ENCODE measurements at places on chromosomes 16 and 17.

DNA sequence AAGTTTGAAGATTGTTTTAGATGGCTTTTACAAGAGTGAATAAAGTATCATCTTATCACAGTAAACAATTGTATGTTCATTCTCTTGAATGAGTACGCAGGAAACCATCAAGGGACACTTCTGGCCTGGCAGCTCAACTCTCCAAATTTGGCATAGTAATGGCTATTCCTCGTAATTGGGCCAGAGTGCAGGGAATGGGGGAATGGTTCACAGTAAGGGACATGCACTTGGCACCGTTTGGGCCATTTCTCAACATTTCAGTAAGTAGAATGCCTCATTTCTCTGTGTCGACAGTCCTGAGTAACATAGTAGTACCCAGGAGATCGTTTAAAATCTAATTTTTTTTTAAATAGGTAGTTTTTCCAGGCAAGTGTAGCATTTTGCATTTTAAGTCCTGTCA lies 309.6 kb downstream of the KCNJ2 start:
- DNase-seq = no peak

GRCh38 chr17:65365169-65365568 lies 196.3 kb downstream of the AXIN2 start:
- DNase-seq = no peak

DNA sequence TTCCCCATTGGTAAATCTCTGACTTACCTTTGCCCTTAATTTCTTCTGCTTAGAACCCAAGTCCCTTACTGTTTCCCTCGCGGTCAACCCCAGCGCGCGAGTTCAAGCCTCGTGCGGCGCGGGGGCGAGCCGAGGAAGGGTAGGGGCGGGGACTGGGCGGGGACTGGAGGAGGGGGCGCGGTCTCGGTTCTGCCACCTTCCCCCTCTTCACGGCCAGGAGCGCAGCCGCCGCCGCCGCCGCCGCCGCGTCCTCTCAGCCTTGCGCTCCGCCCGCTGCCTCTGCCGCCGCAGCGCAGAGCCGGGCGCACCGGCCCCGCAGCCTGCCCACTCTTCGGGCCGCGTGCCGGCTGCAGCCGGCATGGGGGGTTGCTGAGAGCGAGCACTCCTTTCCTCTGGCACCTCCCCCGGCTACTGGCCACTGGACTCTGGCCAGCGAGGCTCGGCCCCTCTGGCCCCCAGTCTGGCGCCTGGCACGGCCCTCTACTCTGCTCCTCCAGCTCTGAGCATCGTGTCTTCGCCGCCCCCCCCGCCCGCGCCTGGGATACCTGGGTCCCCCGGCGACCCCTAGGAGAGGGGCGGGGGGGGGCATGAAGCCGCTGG lies at the start of gene RAPGEFL1:
TSS of gene RAPGEFL1 (plus strand) at position 196 of the 600 bp plus-strand sequence. CDS start at position 588, 392 bp downstream.
- peak; percentile 79 for DNase-seq

- DNase-seq = no peak
Measured at GRCh38 chr17:8900626-8901585, 33.4 kb upstream of the PIK3R6 start.

DNA sequence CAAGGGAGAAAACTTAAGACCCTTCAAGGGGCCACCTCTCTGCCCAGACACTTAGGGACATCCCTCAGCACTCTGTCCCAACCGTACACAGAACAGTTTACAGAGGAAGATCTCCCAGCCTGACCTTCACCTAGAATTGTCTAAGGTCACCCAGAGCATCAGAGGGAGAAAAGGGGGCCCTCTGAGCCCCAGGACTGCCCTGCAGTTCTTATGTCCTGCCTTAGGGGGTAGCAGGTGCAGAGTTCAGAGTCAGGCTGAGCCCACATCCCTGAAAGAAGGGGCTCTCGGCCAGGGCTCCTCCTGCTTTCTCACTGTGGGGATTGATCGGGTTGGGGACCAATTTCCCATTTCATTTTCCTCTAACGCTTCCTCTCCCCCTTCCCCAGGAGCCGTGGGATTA lies 15.4 kb downstream of the CA4 start:
- DNase-seq = no peak

- no peak for DNase-seq
Measured at GRCh38 chr16:86752582-86753175, 174.3 kb downstream of the FOXL1 start.

- no peak for DNase-seq
Measured at GRCh38 chr17:76232342-76232741, 8.0 kb downstream of the RNF157 start.

DNA sequence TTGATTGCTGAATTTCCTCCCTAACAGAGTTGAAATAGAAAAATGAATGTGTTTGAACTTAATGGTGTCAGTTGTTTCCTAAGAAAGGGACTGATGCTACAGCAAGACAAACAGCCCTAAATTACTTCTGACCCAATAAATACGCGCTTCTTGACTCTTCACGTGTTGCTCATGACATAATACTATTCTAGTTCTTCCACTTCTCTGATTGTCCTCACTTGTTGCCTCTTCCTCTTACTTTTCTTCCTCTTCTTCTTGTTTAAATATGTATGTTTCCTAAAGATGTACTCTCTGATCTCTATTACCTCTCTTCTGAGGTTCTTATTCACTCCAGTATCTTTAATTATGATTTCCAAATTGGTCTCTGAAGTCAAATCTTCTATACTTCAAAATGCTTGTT lies 32.4 kb downstream of the RNF43 start:
- DNase-seq = no peak

DNA sequence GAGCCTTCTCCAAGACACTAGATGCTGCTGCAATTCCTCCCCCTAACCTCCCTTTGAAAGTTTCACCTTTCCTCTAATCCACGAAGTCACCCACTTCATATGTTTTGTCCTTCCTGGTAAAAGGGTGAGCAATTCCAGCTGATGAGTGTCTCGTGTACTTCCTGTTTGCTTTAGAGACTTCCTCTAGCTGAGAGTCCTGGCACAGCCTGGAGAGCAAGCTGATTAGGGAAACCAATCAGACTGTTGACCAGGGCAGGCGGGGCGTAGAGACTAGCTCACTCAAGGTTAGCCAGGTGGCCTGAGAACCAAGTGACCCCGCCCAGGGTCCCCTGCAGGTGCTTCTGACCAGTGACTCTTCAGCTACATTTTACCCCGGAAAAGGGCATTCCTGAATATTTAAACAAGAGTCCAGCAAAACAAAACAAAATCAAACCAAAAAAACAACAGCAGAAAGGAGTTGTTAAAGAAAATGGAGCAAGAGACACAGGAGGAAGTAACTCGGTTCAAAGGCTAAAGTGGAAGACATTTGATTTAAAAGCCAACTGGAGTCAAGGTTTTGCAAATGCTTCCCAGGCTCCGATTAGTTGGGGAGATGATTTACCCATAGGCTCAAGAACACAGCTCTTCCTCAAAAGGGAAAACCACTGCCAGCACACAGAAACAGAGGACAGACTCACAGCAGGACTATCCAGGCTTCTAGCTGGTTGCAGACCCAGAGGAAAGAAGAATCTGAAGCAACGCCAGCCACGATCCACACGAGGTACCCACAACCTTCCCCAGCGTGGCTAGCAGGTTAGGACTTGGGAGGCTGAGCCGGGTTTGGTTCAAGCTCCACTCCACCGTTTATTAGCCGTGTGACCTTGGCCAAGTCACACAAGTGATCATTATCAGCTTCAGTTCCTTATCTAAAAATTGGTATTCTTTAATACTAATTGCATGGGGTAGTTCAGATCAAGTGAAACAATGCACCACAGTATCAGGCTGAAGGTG lies 13.4 kb downstream of the HSPB9 start:
- no peak for DNase-seq

DNA sequence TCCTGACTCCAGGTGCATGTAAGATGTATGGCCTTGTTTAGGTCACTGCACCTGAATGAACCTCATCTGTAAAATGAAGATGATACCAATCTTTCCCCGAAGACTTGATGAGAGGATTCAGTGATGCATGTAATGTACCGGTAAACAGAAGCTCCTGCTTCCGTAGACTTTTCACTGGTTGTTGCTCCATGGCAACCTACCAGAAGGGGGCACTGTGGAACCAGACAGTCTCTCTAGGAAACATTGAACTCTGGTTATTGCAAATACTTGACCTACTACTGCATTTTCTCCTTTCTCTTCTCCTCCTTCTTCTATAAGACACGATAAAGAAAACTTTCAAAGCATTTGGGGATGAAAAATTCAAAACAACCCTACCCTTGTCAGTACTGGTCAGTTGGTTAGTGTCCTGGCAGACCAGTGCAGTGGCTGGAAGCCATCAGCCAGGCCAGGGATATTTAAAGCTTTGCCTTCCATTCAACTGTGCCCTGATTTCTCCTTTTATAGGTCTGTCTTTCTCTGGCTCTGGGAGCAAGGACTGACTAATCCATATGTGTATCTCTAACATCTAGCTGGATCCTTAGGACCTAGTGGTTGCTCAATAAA lies 667.4 kb upstream of the SALL1 start:
- no peak for DNase-seq

GRCh38 chr17:59649886-59650285 lies 30.2 kb downstream of the CLTC start:
- DNase-seq = no peak

DNA sequence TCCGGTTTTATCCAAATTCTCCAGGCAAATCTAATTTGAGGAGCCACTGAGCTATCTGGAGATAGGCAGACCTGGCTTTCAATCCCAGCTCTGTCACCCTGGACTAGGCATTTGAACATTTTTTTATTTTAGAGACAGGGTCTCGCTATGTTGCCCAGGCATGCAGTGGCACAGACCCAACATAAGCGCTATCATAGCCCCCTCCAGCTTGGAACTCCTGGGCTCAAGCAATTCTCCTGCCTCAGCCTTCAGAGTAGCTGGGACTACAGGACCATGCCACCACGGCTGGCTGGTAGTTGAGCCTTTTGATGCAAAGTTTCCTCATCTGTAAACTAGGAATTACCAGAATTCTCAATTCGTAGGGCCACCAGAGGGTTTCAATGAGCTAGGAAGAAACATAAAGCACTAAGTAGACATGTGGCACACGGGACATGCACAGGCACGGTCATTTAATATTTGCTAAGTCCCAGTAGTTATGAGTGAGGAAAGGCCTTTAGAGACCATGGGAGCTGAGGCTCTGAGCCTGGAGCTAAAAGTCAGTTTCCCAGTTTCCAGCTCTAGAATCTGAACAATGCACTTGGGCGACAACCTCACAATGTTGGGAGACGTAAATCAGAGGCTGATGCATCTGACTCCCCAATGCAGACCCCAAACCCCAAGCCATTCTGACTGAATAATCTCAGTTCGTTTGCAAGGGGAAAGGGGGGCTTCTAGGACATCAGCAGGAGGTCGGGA lies 1.1 kb downstream of the ELOB start:
- no peak for DNase-seq

GRCh38 chr16:4082474-4083044 lies 33.7 kb downstream of the ADCY9 start:
- DNase-seq = no peak

DNA sequence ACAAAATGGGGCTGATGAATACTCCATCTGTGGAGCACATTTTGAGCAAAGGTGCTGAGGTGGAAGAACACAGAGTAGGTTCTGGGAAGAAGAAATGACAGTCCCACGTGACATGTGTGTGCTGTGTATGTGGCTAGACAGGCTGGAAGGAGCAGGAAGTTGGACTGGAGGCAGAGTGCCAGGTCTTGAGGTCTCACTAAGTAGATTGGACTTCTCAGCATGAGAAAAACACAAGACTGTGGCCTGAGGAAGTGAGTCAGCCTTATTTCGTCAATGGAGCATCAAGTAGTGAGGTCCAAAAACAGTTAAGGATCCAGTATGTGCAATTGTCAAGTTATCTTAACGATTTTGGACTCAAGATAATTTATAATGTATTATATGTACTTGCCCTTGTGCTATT lies 736.5 kb downstream of the KCNJ2 start:
- no peak for DNase-seq

GRCh38 chr17:78414178-78415162 lies 36.0 kb downstream of the PGS1 start:
- DNase-seq = peak; percentile 49

- no peak for DNase-seq
Measured at GRCh38 chr17:44037471-44037870, 22.7 kb upstream of the TMEM101 start.

- DNase-seq = no peak
Measured at GRCh38 chr16:85171759-85172454, 59.6 kb upstream of the CIBAR2 start.

DNA sequence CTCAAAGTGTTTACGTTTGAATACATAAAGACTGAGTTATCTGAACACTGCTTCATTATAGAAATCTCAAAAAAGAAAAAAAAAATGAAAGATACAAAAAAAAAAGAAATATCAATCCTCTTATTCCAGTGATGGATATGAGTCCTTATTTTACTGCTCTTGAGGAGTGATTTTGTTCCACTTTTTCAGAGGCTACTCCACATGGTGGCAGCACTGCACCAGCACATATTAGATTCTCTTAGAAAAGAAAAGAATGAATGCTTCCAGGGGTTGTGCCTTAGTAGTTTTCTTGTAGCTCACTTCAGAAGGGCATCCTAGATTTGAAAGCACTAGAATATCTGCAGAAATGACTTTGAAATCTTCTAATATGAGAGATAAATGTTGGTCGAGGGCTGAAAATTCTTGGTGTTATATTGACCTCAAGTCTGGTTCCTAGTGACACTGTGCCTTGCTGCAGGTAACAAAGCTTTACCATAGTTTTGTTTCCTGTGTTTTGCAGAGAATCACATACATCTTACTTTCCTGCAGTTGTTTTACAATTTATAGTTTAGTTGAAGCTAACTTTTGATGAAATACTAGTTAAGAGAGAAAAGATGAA lies 25.9 kb downstream of the AP2B1 start:
- no peak for DNase-seq

DNA sequence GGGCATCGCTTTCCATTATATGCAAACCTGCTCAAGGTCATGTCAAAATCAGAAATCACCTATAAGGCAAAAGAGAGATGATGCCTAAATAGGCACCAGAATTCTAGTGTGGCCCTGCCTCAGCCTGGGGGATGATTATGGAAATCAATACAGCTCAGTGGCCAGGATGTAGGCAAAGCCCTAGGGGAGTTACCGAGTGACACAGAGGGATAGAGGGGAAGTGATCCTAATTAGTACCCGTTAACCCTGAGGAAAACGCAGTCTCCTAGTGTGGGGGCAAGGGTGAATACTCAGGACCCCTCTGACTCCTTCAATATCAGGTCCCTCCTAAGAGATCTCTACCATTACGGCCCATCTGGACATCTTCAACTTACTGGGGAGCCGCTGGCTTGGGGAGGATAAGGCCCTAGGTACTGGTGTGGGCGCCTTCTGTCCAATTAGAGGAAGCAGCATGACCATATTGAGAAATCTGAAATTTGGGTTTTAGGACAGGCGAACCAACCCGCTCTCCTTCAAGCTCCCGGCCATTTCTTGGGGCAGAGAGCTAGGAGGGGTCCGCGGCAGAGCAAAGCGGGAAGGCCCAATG lies 725 bp downstream of the NT5C3B start:
- no peak for DNase-seq

GRCh38 chr17:78146881-78147280 lies 696 bp downstream of the C17orf99 start:
- DNase-seq = no peak

All from activated T-helper 9 cell treated with anti-CD3 and anti-CD28 coated beads, Interleukin-2, amount 50 U/mL, for 16 hours (primary cell).